ENCODE measurements at places on chromosomes 6 and 20. TPM values are rescaled to one million over a fixed set of nuclear protein-coding genes. Genes with fewer than 3 reads are reported as not detected.

- DNase-seq: no peak
Measured at GRCh38 chr20:11682285-11682684, 235.4 kb upstream of the BTBD3 start.

DNA sequence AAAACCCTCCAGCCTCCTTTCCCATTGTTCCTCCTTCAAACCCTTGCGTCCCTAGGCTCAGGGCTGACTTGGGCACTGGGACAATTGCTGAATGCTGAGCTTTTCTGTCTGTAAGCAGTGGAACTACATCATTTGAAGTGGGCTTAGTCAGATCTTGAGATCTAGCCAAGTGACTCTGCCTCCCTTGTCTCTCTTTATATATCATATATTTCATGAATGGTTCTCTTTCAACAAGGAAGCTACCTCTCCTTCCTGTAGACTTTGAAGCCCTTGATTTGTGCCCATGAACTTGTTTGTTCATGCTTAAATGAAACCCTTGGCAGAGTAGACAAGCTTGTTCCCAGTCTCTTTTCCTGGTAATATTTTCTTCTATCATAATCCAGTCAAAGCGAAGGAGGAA, 60.0 kb upstream of the KIF13A start:
- no peak for DNase-seq

DNA sequence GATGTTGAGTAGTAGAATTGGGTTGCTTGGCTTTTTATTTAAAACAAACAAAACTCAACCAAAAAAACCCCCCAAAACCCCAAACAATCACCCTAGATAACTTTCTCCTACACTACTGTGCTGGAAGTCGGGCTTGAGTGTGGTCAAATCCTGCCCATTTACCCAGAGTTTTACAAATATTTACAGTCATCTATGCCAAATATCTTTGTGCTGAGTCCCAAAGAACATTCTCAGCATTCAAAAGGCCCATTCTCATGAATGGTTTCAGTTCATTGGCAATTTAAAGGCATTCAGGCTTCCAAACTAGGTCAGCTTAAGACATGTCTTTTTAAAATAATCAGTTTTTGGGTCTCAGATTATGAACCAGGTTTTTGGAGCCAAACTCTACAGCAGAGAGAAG, 1.8 kb downstream of the RNF144B start:
- DNase-seq: no peak

- no peak for DNase-seq
Measured at GRCh38 chr6:75855052-75855451, 106.0 kb downstream of the MYO6 start.

GRCh38 chr20:2118783-2119182, 17.2 kb downstream of the STK35 start:
- no peak for DNase-seq

DNA sequence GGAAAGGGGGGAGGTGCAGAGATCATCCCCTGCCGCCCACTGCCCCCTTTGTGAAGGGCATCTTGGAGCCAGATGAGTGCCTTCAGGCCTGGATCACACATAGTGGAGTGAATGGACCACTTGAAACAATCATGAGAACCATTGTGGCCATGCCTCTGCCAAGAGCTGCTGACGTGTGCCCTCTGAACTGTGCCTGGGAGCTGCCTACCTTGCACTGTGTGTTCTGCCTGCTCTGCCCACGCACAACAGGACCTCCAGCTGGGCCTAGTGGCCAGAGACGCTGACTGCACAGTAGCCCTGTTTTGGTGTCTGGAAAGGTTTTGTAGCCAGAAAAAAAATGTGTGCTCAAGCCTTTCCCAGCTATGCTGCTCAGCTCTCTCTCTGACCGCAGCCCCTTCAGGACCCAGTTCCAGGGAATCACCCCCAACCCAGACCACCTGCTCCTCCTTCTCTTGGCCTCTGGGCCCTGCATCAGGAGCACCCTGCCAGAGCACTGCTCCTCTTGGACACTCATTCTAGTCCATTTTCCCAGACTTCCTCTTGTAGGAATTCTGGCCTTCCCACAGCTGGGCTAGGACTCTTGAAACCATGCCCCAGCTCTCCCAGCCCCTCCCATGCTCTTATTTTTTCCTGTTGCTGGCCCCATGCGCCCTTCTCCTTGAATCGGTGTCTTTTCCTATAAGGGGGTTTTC, 1.6 kb upstream of the ADIG start:
- no peak for DNase-seq

DNA sequence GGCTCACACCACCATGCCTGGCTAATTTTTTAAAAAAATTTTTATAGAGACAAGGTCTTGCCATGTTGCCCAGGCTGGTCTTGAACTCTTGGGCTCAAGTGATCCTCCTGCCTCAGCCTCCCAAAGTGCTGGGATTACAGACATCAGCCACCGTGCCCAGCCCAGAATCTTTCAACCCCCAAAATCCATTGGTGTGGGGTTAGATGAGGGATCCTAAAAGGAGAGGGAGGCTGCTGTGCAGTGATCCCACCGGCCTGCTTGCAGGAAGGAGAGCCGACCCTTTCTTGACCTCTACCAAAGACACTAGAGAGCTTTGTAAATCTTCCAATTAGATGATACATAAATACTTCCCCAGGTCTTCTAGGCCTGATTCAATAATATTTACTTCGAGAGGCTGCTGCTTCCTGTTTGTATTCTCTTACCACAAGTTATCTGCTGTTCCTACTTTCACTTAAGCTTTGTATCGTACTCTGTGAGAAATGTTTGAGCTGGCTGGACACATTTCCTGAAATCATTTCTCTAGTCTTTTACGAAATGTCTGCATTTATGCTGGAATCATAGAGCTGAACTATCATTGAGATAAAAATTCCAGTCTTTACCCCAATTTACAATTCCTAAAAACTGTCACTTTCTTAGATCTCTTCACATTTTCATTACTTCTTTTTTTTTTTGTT, 49.3 kb upstream of the IER3 start:
- peak; percentile 52 for DNase-seq

GRCh38 chr20:11214256-11214840, 540.5 kb upstream of the JAG1 start:
- DNase-seq: no peak

GRCh38 chr6:30601436-30601814, 15.6 kb downstream of the PPP1R10 start:
- DNase-seq: no peak

DNA sequence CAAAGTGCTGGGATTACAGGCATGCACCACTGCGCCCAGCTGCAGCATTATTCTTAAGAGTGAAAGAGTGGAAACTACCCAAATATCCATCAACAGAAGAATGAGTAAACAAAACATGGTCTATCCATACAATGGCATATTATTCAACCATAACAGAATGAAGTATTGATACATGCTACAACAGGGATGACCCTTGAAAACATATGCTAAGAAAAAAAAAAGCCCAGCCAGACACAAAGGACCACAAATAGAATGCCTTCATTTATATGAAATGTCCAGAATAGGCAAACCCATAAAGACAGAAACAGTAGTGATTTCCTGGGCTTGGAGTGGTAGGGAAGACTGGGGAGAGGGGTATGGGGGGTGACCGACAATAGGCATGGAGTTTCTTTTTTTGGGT, 7.1 kb downstream of the TUBB2B start:
- no peak for DNase-seq

The RSPH4A gene
- total RNA-seq: 0.73 TPM

GRCh38 chr20:56229812-56230211, 18.7 kb upstream of the MC3R start:
- DNase-seq: no peak

The ZBTB46 gene
- 0.08 TPM for total RNA-seq

The ASIP gene
- not detected for total RNA-seq

The RCAN2 gene
- not detected for total RNA-seq

The OR12D3 gene
- not detected for total RNA-seq

DNA sequence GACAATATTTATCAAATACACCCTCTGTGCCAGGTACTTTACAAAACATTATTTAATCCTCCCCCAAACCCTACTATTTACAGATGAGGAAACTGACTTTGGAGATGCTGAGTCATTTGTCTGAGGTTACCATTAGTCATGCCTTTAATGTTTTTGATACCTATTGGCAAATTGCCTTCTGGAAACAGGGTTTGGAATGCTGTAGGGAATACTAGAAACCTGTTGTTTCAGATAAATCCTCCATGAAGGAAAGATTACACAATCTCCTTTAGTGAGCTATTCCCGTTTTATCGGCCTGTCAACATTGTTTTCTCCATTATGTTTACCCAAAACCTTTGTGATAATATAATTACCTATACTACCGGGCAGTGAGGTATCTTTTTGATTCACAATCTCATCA, 93.6 kb upstream of the ADGRF1 start:
- DNase-seq: no peak

- no peak for DNase-seq
Measured at GRCh38 chr6:145086197-145086596, 649.1 kb downstream of the EPM2A start.

- DNase-seq: no peak
Measured at GRCh38 chr20:47758517-47759450, 26.5 kb downstream of the SULF2 start.

- DNase-seq: no peak
Measured at GRCh38 chr20:25281541-25281991, 33.7 kb downstream of the PYGB start.

GRCh38 chr20:57398231-57398821, 7.1 kb downstream of the RBM38 start:
- DNase-seq: peak; percentile 94

- no peak for DNase-seq
Measured at GRCh38 chr20:34883087-34883688, 6.8 kb downstream of the ACSS2 start.

The SAMD3 gene
- total RNA-seq: 67.3 TPM

- no peak for DNase-seq
Measured at GRCh38 chr6:40362859-40363258, 224.3 kb downstream of the LRFN2 start.

The PNPLA1 gene
- 0.66 TPM for total RNA-seq

The CRIP3 gene
- total RNA-seq: 7.4 TPM

DNA sequence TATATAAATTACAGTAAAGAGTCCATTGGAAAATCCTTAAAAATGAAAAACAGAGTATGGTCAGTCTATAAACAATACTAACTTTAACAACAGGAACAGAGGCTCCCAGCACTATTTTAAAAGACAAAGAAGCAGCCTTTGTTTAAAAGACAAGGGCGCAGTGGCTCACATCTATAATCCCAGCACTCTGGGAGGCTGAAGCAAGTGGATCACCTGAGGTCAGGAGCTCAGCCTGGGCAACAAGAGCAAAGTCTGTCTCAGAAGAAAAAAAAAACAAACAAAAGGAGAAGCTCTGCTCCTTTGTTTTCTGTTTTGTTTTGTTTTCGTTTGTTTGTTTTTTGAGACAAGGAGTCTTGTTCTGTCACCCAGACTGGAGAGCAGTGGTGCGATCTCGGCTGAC, 89.4 kb downstream of the DTNBP1 start:
- no peak for DNase-seq

The MPC1 gene
- total RNA-seq: 26.2 TPM

GRCh38 chr20:63072991-63073737, 66.4 kb upstream of the BHLHE23 start:
- no peak for DNase-seq

The GPLD1 gene
- 1.7 TPM for total RNA-seq

DNA sequence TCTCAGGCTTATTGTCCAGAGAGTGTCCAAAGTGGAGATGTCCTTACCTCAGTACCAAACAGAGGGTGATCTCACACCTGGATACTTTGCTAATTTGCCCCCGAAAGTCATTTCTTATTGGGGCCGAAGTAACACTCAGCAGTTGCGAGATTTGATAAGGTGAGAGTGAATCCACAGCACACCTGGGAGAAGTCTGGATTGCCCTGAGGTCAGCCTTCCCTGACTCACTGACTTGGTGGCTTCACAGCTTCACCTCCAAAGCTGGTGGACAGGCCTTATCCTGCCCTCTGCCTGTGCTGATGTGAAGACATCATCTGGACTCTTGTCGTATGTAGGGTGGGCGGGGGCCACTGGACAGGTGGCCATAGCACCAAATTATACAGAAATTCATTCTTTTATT, 101.9 kb upstream of the ARMC2 start:
- DNase-seq: no peak

- no peak for DNase-seq
Measured at GRCh38 chr20:44033344-44033743, 118.7 kb downstream of the TOX2 start.

- no peak for DNase-seq
Measured at GRCh38 chr6:143401636-143402370, 48.7 kb downstream of the ADAT2 start.

The MAP3K5 gene
- 14.0 TPM for total RNA-seq

GRCh38 chr6:153595903-153596302, 443.1 kb upstream of the OPRM1 start:
- no peak for DNase-seq

DNA sequence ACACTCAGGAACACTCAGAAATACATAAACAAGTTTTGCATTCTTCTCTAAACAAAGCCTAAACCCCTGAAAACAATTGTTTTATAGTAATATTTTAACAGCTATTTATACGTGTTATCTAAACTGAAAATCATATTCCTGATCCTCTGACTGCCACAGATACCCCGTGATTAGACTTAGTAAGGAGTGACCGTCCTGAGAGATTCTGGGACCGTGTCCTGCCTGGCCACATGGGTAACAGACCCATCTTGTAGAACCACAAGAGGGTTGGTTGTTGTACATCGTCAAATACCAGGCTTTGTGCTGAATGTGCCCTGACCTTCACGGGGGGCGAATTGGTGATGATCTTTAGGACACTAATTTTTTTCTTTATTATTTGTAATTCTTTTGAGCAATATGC, 214.4 kb downstream of the TMEM242 start:
- no peak for DNase-seq

- DNase-seq: no peak
Measured at GRCh38 chr6:131995917-131996316, 44.7 kb upstream of the CCN2 start.

The OOEP gene
- not detected for total RNA-seq

The DAAM2 gene
- total RNA-seq: not detected

DNA sequence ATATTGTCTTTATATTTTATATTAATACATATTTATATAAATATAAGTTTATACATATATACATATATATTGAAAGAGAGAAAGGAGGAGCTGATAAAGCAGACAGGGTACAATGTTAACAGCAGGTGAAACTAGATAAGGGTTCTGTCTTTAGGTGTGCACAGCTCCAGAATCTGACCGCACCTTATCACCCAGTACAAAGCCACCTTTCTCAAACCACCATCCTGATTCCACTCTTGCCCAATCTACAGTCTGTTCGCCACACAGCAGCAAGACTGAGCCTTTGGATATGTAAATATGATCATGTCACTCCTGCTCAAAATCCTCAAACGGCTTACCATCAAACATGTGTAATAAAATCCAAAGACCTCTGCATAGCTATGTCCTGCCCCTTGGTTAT, 34.7 kb upstream of the ASCC3 start:
- DNase-seq: no peak

- DNase-seq: no peak
Measured at GRCh38 chr6:30837870-30838269, 46.4 kb upstream of the DDR1 start.

- no peak for DNase-seq
Measured at GRCh38 chr20:49591217-49591865, 23.4 kb upstream of the PTGIS start.

The LPA gene
- not detected for total RNA-seq

The PIGU gene
- 8.6 TPM for total RNA-seq

DNA sequence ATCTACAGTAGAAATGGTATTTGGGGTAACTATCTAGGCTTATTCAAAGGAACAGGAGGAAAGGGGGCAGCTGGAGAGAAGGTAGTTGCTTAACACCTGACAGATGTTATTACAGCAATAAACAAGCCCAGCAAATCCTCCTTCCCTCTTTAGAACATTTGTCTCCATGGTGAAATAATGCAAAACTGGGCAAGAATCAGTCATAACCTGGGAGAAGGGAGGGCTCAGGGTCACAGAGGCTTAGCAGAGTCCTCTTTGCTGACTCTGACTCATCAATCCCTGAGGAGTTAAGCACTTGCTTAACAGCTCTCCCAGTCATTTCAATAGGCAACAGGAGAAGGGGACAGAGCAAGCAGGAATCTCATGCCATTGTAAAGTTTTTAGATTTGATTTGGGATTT, 230.3 kb downstream of the IBTK start:
- no peak for DNase-seq
